ENCODE measurements at places on chromosomes 4 and X.

- peak overlapping the region; percentile 9 for H3K4me3 ChIP-seq
- H3K27me3 ChIP-seq, result peaks cover 66% of the 10 kb centered on the region
- H3K4me1 ChIP-seq, result 0 out of 2 replicates have a peak, but pooled peaks cover 1% of the 10 kb centered on the region
- no peak overlapping the region for H3K27ac ChIP-seq
Observed at GRCh38 chrX:118974908-118975671, 672 bp downstream of the LONRF3 start.

GRCh38 chr4:7195546-7196287, 3.4 kb downstream of the SORCS2 start:
- no peak for DNase-seq
- peaks cover 15% of the 10 kb centered on the region for H3K27me3 ChIP-seq
- H3K36me3 ChIP-seq, result no peaks in the 10 kb centered on the region
- H3K4me1 ChIP-seq, result 0 out of 2 replicates have a peak, but pooled peaks cover 2% of the 10 kb centered on the region

DNA sequence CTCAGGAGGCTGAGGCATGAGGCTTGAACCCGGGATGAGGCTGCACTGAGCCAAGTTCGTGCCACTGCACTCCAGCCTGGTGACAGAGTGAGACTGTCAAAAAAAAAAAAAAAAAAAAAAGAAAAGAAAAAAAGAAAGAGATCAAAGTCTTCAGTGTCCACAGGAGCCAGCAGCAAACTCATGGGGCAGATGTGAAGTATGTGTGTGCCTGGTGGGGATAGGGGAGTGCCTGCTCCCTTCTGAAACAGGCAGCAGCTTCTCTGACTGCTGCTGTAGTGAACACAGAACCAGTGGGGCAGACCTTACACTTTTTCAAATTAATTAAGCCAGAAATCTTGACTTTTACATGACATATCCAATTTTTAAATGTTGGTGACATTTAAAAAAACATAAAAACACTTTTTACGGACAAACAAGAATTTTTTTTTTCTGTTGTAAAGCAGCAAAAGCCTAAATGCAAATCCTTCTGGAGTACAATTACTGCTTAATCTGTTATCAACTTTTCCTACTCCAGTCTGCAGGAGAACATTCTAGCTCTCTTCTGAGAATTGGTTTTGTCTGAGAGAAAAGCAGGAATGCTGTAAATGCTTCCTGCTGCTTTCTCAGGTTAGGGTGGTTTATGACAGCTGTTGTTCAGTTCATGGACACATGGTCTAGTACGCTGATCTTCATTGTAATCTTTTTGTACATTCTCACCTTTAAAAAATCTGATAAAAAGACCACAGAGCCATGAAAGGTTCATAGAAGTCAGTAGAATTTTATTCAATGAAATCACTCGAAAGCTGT, 311.1 kb downstream of the CAMK2D start:
- H3K27me3 ChIP-seq, result no peaks in the 10 kb centered on the region
- no peak overlapping the region for H3K27ac ChIP-seq
- no peak for DNase-seq
- no peaks in the 10 kb centered on the region for H3K4me1 ChIP-seq
- H3K4me3 ChIP-seq, result no peak overlapping the region

DNA sequence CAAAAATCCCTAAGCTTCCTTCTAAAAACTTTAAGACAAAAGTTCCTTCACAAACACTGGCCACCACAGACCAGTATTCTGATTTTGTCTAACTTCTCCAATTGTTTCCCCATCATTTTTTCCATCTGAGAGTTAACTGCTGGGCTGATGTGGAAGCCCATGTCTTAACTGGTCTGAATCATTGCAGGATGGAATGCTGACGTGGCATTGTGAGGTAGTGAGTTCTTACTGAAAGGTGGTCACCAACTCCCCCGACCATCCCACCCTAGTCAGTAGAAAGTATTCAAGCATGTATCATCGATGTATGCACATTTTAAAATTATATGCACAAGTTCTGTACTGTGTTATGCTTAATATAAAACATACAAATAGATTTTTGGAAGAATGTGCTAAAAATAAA, 99.1 kb upstream of the SMIM10 start:
- no peak overlapping the region for H3K4me3 ChIP-seq
- H3K36me3 ChIP-seq, result no peaks in the 10 kb centered on the region
- no peaks in the 10 kb centered on the region for H3K4me1 ChIP-seq
- no peaks in the 10 kb centered on the region for H3K27me3 ChIP-seq

- H3K4me3 ChIP-seq, result no peak overlapping the region
- DNase-seq, result no peak
- H3K36me3 ChIP-seq, result no peaks in the 10 kb centered on the region
- no peaks in the 10 kb centered on the region for H3K27me3 ChIP-seq
Observed at GRCh38 chr4:22848332-22848731, 155.6 kb downstream of the GBA3 start.
